ENCODE measurements at places on chromosomes 7 and 10.

- H3K4me3 ChIP-seq = no peak overlapping the region
- H3K27ac ChIP-seq = no peak overlapping the region
- H3K36me3 ChIP-seq = peaks cover 17% of the 10 kb centered on the region
- H3K4me1 ChIP-seq = peaks cover 4% of the 10 kb centered on the region
Observed at GRCh38 chr10:130770018-130770630, 541.4 kb downstream of the TCERG1L start.

GRCh38 chr7:103915680-103916357 lies 73.6 kb downstream of the RELN start:
- H3K36me3 ChIP-seq = no peaks in the 10 kb centered on the region
- H3K4me3 ChIP-seq = no peak overlapping the region
- peaks cover 2% of the 10 kb centered on the region for H3K27me3 ChIP-seq
- no peaks in the 10 kb centered on the region for H3K4me1 ChIP-seq
- H3K27ac ChIP-seq = no peak overlapping the region
- no peak for DNase-seq

GRCh38 chr7:134589491-134589941 lies 40.6 kb downstream of the AKR1B15 start:
- no peak for DNase-seq
- no peak overlapping the region for H3K27ac ChIP-seq
- H3K36me3 ChIP-seq = peaks cover 4% of the 10 kb centered on the region
- no peaks in the 10 kb centered on the region for H3K4me1 ChIP-seq

DNA sequence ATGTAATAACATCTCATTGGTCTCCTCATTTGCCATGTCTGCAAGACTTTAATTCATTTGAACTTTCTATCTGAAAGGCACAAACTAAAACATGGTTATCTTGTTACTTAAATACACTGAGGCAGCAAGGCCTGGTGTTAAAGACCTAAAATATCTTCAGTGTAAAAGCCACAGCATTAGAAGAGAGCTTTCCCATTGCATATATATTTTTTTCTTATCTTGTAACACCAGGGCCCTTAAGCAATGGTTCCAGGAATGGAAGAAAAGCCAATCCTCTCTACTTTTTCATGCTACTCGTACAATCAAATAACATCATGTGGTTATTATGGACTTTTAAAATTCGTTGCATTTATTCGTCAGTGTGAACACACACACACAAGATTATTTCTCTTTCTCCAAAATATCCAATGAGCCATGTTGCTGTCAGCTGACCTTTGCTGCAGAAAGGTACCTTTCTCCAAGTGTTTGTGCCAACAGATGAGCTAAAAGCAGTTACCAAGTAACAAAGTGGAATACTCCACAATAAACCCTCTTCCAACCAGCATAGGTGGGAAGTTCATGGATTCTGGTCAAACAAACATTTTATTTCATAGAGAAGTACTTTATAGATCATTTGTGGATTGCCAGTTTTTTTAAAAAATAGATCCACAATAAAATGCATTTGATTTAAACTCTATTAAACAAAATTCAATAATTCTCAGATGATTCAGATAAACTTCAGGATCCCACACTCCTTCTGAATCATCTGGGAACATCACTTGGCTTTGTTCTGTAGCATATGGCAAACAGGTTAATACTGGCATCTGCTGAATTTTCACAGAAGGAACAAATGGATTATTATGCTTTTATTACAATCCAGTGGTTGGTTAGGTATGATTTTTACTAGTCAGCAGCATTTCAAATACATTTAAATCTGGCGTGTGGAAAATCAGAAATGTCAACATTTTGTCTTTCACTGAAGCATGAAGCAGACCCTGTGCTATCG lies 63.3 kb upstream of the AGBL3 start:
- DNase-seq = no peak
- H3K4me3 ChIP-seq = no peak overlapping the region
- H3K27me3 ChIP-seq = no peaks in the 10 kb centered on the region
- no peaks in the 10 kb centered on the region for H3K4me1 ChIP-seq
- H3K27ac ChIP-seq = no peak overlapping the region
- peaks cover 6% of the 10 kb centered on the region for H3K36me3 ChIP-seq

DNA sequence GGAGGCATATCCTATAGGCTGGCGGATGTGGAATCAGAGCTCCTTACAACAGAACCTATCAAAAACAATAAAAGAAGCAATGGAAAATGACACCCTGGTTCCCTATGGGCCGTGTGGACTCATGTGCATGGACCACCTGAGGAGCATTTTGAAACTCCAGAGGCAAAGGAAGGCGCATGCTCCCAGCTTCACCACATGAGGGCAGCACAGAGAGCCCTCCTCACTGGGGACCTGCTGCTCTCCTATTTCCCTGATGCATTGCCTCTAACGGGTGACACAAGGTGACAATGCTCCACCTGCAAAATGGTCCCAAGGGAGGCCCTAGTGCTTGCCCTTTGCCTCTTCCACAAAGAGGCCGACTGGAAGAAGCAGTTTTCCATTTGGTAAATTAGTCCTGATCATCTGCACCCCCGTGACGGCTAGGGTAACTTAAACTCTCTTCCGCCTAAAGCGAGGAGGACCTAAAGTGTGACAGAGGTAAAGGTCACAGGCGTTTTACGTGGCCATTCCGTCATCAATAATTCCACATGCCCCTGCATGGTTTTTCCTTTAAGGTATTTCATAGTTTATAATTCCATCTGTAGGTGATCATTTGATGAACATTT lies 67.7 kb downstream of the GPAM start:
- H3K4me3 ChIP-seq = no peak overlapping the region
- no peaks in the 10 kb centered on the region for H3K4me1 ChIP-seq
- H3K27me3 ChIP-seq = peaks cover 2% of the 10 kb centered on the region
- no peaks in the 10 kb centered on the region for H3K36me3 ChIP-seq

DNA sequence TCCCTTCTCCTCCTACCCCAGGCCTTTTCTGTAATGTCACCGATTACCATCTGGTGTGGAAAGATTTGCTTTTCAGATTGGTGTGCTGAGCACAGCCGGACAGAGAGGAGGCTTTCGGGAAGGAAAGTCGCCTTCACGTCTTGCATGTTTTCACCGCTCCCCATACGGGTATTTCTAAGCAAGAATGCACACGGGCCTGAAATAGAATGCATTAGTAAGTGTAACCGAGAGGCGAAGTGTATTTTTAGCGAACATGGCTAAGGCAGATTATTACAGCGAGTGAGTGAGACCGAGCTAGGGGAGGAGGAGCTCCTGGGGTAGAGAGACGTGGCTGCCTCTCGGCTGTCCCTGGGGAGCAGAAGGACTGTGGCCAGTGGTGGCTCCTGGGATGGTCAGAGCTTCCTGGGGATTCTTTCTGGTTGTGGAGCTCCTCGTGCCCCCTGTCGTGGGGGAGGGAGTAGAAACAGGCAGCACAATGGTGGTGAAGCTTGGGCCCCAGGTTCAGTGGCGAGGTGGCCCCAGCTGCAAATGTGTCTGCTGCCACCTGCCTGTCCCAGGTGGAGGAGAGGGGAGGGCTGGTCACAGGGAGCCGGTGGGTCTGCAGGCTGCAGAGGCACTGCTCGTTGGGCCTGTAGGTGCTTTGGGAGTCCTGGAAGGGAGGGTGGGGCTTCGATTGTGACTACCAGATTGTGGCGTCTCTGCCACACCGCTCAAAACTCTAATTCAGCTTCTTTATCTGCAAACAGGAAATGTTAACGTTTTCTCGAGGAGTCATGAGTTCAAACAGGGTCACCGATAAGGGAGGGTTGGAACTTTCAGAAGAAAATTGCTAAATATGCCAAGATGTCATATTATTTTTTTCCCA lies 135.8 kb downstream of the CAMK1D start:
- peak overlapping the region; percentile 60 for H3K4me3 ChIP-seq
- H3K4me1 ChIP-seq = peaks cover 28% of the 10 kb centered on the region
- H3K27ac ChIP-seq = peak overlapping the region; percentile 90
- no peak for DNase-seq

- H3K4me1 ChIP-seq = no peaks in the 10 kb centered on the region
- H3K27ac ChIP-seq = no peak overlapping the region
- no peaks in the 10 kb centered on the region for H3K36me3 ChIP-seq
- DNase-seq = no peak
Observed at GRCh38 chr7:89104748-89105685, 309.5 kb upstream of the TEX47 start.

DNA sequence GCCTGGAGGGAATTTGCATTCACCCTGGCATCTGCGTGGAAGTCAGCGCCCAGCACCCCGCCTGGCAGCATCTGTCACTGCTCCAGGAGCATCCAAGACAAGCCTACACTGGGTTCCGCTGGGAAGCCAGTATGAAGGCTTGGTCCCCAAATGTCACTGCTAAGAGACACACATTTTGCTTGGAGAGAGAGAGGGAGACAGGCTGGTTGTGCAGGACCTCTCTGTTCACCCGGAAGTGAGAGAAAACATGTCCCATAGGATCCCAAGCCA lies 119.5 kb downstream of the SEC23IP start:
- H3K4me3 ChIP-seq = no peak overlapping the region
- peaks cover 4% of the 10 kb centered on the region for H3K27me3 ChIP-seq
- no peak for DNase-seq
- no peak overlapping the region for H3K27ac ChIP-seq

DNA sequence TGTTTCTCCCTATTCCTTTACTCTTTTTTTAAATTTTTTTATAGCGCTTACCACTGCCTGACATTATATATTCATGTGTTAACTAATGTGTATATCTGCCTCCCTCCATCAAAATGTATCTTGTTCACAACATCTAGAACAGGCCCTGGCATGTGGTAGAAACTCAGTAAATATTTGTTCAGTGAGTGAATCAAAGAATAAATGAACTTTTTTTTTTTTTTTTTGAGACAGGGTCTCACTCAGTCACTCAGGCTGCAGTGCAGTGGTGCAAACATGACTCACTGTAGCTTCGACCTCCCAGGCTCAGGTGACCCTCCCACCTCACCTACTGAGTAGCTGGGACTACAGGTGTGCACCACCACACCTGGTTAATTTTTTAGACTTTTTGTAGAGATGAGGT lies 7.5 kb upstream of the CALD1 start:
- H3K27ac ChIP-seq = no peak overlapping the region
- no peaks in the 10 kb centered on the region for H3K27me3 ChIP-seq
- no peak overlapping the region for H3K4me3 ChIP-seq
- H3K36me3 ChIP-seq = no peaks in the 10 kb centered on the region
- no peak for DNase-seq

GRCh38 chr10:73653195-73653594 lies 2.6 kb downstream of the SYNPO2L start:
- peaks cover 4% of the 10 kb centered on the region for H3K27me3 ChIP-seq
- H3K36me3 ChIP-seq = no peaks in the 10 kb centered on the region
- DNase-seq = no peak
- peaks cover 21% of the 10 kb centered on the region for H3K4me1 ChIP-seq
- no peak overlapping the region for H3K27ac ChIP-seq
- H3K4me3 ChIP-seq = no peak overlapping the region

DNA sequence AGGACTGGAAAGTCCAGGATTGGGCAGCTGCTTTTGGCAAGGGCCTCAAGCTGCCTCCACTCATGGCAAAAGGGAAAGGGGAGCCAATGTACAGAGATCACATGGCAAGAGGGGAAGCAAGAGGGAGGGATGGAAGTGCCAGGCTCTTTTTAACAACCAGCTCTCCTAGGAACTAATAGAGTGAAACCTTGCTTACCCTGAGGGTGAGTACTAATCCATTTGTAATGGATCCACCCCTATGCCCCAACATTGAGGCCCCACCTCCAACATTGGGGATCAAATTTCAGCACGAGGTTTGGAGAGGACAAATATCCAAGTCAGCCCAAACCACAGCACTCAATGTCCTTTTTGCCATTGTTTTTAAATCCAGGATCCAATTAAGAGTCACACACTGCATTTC lies 12.5 kb downstream of the HABP2 start:
- H3K27me3 ChIP-seq = peaks cover 7% of the 10 kb centered on the region
- no peak for DNase-seq

DNA sequence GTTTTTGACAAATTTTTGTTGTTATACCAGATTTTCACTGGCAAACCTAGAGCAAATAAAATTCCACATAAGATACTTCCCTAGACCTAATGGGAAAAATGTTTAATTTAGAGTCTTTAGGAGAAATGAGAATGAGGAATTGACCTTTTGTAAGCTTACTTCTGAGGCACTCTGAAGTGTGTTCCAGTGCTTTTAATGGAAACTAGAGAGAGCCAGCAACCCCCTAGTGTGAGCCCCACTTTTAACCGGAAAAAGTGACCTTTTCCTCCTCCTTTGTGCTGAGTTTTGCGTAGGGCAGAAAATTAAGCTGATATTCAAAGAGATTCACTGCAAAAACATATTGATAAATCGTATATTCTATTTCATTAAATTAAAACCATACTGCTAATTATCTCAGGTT lies 5.2 kb downstream of the IKZF1 start:
- H3K27me3 ChIP-seq = peaks cover 4% of the 10 kb centered on the region
- H3K36me3 ChIP-seq = no peaks in the 10 kb centered on the region
- H3K4me3 ChIP-seq = no peak overlapping the region
- H3K4me1 ChIP-seq = peaks cover 2% of the 10 kb centered on the region
- DNase-seq = no peak

- H3K27me3 ChIP-seq = no peaks in the 10 kb centered on the region
- DNase-seq = no peak
- H3K4me3 ChIP-seq = no peak overlapping the region
- H3K27ac ChIP-seq = no peak overlapping the region
- no peaks in the 10 kb centered on the region for H3K4me1 ChIP-seq
Observed at GRCh38 chr10:6320320-6321010, 117.7 kb downstream of the PFKFB3 start.

GRCh38 chr10:63221950-63222349 lies 88.8 kb downstream of the NRBF2 start:
- no peak overlapping the region for H3K4me3 ChIP-seq
- H3K27ac ChIP-seq = no peak overlapping the region
- peaks cover 7% of the 10 kb centered on the region for H3K4me1 ChIP-seq
- no peaks in the 10 kb centered on the region for H3K36me3 ChIP-seq

- no peaks in the 10 kb centered on the region for H3K36me3 ChIP-seq
- H3K27ac ChIP-seq = no peak overlapping the region
- H3K4me1 ChIP-seq = peaks cover 14% of the 10 kb centered on the region
- no peaks in the 10 kb centered on the region for H3K27me3 ChIP-seq
- no peak for DNase-seq
- H3K4me3 ChIP-seq = no peak overlapping the region
Observed at GRCh38 chr10:60167050-60167449, 222.6 kb downstream of the ANK3 start.

DNA sequence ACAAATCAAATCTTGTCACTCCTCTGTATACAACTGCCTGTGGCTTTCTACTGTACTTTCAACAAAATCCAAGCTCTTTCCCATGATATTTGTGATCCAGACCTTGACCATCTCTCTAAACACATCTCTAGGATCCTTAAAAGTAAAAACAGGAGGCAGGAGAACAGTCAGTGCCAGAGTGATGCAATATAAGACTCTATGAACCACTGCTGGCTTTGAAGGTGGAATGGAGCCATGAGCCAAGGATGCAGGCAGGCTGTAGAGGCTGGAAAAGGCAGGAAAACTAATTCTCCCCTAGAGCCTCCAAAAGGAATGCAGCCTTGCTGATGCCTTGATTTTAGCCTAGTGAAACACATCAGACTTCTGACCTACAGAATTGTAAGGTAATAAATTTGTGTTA lies 45.5 kb upstream of the LRRN3 start:
- no peak for DNase-seq
- no peaks in the 10 kb centered on the region for H3K27me3 ChIP-seq
- no peak overlapping the region for H3K4me3 ChIP-seq

- peaks cover 6% of the 10 kb centered on the region for H3K36me3 ChIP-seq
- no peak overlapping the region for H3K27ac ChIP-seq
- no peak overlapping the region for H3K4me3 ChIP-seq
Observed at GRCh38 chr10:12914111-12914510, 87.4 kb downstream of the CCDC3 start.
